Stimulated activated CD4-positive, alpha-beta T cell treated with anti-CD3 and anti-CD28 coated beads, TNF-alpha, amount 100 ng/mL, for 1 hour (primary cell): ENCODE measurements at places on chromosomes 13 and 19.
A peak's percentile ranks its signal among the peaks of the same experiment; 100 is the strongest.

DNA sequence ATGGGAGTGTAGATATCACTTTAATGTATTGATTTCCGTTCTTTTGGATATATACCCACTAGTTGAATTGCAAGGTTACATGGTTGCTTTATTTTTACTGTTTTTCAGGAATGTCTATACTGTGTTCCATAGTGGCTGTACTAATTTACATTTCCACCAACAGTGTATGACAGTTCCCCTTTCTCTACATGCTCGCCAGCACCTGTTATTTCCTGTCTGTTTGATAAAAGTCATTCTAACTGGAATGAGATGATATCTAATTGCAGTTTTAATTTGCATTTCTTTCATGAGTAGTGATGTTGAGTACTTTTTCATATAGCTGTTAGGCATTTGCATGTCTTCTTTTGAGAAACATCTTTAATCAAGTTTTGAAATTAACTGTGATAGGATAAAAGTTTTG lies 818.6 kb downstream of the SLITRK6 start:
- no peak for DNase-seq

GRCh38 chr13:98945863-98946605 lies 31.8 kb downstream of the DOCK9 start:
- no peak for DNase-seq

DNA sequence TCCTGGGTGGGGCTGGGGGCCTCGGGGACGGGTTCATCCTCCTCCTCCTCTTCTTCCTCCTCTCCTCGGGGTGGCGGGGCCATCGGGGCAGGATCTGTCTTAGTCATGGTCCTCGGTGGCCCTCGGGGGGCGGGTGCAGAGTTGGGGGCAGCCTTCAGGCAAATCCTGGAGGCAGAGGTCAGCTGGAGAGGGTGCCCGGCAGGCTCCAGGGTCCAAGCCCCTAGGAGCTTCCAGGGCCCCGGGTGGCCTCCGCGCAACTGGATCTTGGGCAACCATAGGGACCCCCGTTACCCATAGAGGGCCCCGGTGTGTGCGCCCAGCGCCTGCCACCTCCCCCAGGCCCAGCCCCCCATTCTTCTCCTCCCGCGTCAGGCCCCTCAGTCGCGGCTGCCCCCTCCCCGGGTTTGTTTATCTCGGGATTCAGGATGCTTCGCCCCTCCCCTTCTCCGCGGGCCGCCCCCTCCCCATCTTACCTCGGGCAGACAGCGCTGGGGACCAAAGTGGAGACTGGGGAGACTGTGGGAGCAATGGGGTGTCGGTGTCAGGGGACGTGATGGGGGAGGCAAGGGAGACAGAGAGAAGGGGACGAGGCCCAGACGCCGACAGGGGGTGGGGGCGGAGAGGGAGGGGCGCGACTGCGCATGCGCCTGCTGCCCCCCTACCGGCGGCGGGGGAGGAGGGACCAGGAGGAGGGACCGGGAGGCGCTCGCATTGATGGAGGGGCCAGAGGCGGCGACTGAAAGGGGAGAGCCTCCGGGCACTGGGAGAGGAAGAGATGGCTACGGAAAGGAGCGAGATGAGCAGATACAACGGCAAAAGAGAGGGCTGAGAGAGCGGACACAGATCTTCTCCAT lies at the start of gene CLIP3:
Gene CLIP3 (minus strand): TSS at position 623 of the 854 bp plus-strand sequence. CDS start 516 bp downstream, at position 107.
- DNase-seq, result peak; percentile 41

DNA sequence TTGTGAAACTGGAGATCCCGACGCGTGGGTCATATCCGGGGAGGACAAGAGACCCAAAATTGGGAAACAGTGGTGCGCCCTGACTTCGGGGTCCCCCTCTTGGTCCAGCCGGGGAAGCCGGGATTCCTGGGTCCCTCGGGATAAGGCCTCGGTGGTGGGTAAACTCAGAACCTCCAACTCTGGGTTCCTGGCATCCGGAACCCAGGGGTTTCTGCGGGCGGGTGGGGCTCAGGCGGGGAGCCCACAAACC lies 688 bp downstream of the ZFP36 start:
- no peak for DNase-seq

GRCh38 chr19:22609630-22610029 lies 24.5 kb upstream of the ZNF492 start:
- DNase-seq, result no peak

DNA sequence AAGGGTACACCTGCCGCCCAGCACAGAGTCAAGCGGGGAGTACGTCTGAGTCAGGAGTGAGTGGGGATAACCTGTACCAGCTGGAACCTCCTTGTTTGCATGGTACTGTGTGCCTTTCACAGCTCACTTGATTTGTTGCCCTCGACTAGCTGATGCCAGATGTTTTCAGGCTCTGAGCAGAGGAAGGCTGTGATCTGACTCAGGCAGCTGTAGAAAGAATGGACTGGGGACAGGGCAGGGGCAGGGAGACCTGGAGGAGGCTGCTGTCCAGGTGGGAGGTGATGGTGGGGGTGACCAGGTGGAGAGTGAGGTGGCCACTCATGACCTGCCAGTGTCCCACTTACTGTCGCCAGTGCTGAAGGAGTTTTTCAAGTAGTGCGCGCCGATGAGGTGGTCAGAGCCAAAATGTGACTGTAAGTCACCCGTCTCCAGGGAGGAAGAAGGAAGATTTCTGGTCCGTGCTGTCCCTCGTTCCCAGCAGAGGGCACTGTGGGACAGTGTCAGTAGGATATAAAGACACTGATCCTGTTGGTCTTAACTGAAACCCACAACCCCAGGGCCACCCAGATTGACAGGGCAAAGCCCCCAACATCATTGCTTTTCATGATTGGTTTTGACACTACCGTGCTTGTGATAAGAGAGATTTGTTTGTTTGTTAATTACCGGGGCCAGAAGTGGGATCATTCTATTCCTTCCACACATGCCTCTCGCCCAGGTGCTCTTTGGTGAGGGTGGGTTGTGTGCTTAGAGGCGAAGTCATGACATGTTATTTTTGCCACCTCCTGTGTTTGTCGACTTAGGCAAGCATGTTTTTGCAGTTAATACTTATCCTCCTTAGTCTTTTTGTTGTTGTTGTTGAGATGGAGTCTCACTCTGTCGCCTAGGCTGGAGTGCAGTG lies 128.4 kb downstream of the DPF1 start:
- peak; percentile 6 for DNase-seq

DNA sequence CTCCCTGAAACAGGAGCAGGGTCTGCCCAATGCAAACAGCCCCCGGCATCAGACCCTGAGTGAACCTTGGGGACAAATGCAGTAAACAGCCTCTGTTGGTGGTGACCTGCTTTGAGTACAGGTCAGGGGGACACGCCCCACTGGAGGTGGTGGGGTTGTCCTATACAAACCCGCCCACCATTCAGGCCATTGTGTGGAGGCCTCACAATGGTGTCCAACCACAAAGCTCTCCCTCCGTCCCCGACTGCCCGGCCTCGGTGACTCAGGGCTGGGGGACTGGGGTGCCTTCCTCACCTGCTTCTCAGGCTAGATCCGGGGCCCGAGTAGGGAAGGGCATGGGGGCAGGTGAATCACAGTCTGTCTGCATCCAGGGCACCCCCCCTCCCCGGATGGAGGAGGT lies 1.5 kb downstream of the MUC16 start:
- DNase-seq, result no peak

DNA sequence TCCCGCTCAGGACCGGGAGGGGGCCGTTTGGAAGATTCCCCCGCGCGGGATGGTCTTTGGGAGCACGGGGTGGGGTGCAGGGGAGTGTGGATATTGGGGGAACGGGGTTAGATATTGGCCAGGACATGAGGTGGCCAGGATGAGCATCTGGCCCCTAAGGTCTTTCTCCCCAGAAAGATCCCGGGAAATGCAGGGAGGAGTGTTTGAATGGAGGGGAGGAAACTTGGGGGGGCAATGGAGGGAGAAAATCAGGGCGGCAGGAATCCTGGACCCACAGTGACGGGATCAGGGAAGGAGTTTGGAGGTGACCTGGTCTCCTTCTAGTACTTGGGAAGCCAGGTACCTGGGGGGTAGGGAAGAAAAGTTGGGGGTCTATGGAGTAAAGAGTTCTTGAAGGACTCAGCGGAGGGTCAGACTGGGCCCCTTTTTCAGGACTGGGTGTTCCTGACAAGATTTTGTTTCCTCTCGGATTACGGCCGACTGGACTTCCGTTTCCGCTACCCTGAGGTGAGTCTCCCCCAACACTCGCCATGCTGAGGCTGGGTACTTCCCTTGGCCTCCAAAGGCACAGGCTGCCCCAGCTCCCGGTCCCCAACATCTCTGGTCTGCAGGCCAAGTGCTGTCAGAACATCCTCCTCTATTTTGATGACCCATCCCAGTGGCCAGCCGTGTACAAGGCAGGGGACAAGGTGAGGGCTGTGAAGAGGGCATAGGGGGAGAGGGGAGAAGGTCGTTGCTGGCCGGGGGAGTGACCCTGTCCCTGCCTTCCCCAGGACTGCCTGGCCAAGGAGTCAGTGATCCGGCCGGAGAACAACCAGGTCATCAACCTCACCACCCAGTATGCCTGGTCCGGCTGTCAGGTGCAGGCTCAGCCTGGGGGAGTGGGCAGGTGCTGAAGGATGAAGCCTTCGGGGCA lies 989 bp downstream of the TMEM145 start:
- DNase-seq, result no peak

GRCh38 chr19:57438925-57439324 lies 3.8 kb downstream of the ZNF749 start:
- DNase-seq, result no peak

- no peak for DNase-seq
These were observed 1094.3 kb upstream of the SLC10A2 start for GRCh38 chr13:104160536-104160935.

DNA sequence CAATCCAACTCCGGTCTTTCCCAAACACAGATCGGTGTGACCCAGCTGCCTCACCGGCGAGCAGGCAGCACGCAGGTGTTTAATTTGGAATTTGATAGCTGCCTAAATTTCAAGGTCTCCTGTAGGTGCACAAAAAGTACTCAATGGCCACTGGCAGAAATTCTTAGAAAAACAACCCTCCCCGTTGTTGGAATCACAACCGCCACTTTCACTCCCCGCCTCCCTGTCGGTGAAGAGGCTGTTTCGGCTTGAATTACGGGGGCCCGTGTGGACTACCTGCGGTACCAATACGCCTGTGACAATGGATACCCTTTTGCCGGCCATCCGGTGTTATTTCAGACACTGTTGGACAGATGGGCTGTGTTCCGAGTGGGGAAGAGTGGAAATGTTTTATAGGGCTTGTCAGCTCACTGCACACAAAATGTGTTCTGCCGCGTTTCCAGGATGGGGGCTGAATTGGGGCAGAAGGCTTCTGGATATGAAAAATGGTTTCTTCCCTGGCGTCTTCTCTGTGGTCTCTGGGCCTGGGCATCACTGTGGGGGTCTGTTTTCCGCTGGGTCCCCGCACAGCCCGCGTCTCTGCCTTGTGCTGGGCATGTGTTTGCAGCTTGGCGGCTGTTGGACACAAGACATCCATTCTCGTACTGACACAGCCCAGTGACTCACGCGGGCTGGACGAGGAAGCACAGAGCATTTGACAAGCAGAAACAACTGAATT lies 45.4 kb downstream of the ZIC5 start:
- no peak for DNase-seq
